ENCODE measurements at places on chromosomes 4 and X.

DNA sequence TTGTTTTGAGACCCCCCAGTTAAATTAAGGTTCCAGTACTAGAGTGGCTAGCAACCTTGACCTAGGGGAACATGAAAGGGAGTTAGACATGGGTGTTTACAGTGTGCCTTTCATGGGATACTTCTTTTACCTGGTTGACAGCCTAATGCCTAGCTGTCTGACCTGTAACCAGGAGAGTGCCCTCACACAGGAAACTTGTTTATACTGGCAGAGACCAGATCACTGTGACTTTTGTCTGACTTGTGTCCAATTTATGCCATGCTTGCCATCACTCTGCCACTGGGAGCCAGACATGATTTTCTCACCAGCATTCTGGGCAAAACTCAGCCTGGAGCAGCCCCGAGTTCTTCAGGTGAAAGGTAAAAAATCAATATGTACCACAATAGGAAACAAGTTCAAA, 305.9 kb downstream of the CHIC1 start:
- no peak for DNase-seq

DNA sequence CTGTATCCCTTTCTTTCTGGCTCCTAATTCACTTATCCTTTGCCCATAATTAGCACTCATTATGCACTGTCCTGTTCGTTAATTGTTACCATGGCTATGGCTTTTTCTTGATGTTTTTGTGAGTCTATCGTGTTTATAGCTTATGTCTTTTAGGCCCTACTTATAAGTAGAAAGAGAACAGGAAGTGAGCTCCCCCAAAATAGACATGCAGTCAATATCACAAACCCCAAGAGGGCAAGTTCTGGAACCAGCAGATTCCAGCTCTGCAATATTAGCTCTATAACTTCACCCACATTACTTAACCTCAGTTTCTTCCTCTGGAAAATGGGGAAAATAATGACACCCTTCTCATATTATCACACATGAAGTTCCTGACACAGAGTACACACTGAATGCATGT, 7.4 kb upstream of the HS3ST1 start:
- no peak for DNase-seq

- DNase-seq, result no peak
These were observed 110.7 kb downstream of the CFAP299 start for GRCh38 chr4:80446248-80446647.

DNA sequence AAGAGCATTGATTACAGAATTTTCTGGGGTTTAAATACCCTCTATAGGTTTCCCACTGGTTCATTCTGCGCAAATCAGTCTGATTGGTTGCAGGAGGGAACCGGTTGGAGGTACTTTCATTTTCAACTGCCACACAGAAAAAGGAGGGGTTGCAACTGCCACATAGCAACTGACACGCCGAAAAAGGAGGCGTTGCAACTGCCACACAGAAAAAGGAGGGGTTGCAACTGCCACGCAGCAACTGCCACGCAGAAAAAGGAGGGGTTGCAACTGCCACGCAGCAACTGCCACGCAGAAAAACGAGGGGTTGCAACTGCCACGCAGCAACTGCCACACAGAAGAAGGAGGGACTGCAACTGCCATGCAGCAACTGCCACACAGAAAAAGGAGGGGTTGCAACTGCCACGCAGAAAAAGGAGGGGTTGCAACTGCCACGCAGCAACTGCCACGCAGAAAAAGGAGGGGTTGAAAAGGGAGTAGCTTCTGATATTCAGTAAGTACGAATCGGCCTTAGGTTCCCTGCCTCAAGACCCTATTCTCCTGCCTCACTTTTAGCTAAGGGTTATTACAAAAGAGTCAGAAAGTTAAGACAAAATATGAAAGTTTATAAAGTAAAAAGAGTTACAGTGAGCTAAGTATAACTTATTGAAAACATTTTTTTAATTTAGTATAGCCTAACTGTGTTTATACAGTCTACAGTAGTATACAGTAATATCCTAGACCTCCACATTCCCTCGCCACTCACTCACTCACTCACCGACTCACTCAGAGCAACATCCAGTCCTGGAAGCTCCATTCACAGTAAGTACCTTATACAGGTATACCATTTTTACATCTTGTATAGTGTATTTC, 431.8 kb downstream of the KCTD8 start:
- DNase-seq, result no peak

GRCh38 chr4:122876456-122876855, 45.9 kb downstream of the NUDT6 start:
- DNase-seq, result no peak

GRCh38 chrX:45807572-45808425, 607.1 kb upstream of the DIPK2B start:
- no peak for DNase-seq

DNA sequence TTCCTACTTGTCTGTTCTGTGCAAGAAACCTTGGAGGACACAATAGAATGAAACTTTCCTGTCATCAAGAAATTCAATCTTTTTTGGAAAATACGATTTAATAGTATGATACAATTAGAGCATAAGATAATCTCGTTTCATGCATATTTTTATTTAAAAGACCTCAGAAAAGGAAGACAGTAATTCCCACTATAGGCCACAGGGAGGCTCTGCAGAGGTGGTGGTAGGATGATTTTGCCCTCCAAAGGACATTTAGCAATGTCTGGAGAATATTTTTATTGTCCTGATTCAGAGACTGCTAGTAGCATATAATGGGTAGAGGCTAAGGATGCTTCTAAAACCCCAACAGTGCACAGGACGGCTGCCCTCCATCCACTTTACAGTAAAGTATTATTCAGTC, 68.7 kb downstream of the PAK3 start:
- DNase-seq, result no peak

GRCh38 chr4:187207931-187208330, 484.3 kb upstream of the FAT1 start:
- DNase-seq, result no peak

Measured in activated T-helper 1 cell treated with anti-CD3 and anti-CD28 coated beads, Interleukin-2, amount 50 U/mL, for 16 hours (primary cell).